ENCODE measurements at places on chromosomes 7 and 10.
A peak's percentile ranks its signal among the peaks of the same experiment; 100 is the strongest.

- no peak for DNase-seq
These were observed 13.6 kb downstream of the SPOCK2 start for GRCh38 chr10:72074574-72075375.

GRCh38 chr10:69315100-69315542 is 36.8 kb downstream of the HK1 start:
- DNase-seq = no peak

DNA sequence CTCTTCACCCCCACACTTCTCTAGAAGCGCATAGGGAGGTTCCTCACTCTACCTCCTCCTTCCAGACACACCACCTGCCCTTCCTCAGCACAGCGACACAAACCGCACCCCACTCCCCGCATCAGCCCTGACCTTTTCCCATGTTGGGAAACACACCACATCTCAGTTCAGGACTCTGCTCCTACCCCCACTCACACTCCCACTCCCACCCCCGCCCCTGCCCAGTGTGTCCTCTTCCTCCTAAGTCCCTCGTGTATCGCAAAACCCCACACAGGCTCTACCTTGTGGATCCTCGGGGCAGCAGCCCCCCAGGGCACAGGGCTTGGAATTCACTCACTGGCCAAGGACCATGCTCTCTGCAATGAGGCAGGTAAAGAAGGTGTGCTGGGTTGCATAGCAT is 4.2 kb upstream of the AOC1 start:
- no peak for DNase-seq

- no peak for DNase-seq
These were observed 109.8 kb downstream of the INPP5A start for GRCh38 chr10:132647424-132647823.

- DNase-seq = no peak
These were observed 7.5 kb upstream of the SND1 start for GRCh38 chr7:127644484-127644883.

GRCh38 chr7:32163141-32163806 is 93.1 kb upstream of the PDE1C start:
- DNase-seq = no peak

DNA sequence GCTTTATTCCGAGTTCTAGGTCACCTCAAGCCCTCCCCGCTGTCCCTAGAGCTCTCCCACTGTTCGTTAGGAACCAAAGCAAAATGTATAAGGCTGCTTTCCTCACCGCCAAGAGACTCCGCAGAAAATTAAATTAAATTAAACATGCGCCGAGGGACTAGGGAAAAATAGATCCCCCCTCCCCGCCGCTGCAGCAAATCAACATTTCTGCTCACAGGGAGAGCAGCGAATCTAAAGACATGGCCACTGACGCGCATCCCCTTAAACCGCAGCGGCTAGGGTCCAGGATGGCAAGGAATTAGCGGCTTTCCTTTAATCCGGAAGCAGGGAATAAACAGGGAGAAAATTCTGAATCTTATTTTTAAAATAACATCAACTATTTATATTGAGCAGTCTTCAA is 7.6 kb downstream of the SP8 start:
- DNase-seq = no peak

GRCh38 chr7:94190599-94191061 is 186.5 kb upstream of the BET1 start:
- no peak for DNase-seq

DNA sequence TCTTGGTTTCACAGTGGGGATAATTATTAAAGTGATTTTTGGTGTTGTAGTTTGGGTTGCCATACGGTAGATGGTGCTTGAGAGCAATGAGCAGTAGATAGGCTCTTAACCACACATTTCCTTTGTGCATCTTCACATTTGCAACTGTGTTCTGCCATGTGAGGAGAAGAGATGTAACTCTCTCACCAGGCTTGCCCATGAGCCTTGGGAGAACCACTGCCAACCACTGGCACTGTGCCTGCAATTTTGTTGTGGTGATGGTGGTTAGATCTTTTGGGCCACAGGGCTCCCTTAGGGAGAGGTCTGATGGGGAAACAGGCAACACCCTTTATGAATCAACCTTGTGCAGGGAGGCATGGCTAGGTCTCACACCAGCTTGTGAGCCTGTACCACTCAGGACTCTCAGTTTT is 204.3 kb downstream of the CCDC7 start:
- peak; percentile 27 for DNase-seq

- DNase-seq = no peak
These were observed 109.2 kb downstream of the STRA8 start for GRCh38 chr7:135342887-135343286.

DNA sequence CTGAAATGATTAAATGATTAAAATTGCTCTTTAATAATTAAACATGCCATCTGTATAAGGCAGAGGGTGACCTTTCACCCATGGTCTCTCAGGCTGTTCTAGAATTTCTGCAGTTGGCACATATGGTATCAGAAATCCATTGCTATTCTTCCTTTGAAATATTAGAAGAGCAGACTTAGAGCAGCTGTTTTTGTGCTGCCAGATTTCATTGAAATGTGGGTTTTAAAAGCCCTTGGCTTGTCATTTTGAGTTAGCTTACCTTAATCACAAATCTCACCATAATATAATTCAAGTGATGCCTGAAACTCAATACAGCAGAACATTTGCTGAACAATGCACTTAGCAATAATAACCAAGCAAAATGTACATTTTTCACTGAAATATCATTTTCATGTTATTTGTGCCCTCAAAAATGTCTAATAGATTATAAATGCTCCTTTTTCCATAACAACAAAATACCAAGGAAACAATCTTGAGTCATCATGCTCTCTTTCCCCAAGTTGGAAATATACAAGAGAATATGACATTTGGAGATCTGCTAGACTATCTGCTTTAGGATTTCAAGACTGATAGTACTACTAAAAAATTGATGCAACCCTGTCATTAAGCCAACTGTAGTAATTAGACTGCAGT is 16.1 kb upstream of the PTTG1IP2 start:
- DNase-seq = no peak

GRCh38 chr10:94521276-94522250 is 24.0 kb upstream of the HELLS start:
- no peak for DNase-seq

DNA sequence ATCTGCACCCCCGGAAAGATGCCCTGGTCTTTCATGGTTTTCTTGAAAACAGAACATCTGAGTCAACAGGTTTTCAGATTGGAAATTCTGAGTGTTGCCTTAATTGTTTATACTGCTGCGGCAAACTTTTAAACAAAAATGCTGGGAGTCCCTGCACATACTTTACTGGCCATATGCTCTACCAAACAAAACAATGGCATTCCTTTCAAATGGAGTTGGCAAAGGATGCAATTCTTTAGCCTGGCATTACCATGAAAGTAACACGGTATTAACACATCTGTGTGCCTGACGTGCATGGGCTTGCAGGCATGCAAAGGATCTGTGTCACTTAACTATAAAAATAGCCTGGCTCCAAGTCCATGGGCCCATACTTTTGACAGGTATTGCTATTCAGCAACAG is 4.2 kb downstream of the INHBA start:
- no peak for DNase-seq

DNA sequence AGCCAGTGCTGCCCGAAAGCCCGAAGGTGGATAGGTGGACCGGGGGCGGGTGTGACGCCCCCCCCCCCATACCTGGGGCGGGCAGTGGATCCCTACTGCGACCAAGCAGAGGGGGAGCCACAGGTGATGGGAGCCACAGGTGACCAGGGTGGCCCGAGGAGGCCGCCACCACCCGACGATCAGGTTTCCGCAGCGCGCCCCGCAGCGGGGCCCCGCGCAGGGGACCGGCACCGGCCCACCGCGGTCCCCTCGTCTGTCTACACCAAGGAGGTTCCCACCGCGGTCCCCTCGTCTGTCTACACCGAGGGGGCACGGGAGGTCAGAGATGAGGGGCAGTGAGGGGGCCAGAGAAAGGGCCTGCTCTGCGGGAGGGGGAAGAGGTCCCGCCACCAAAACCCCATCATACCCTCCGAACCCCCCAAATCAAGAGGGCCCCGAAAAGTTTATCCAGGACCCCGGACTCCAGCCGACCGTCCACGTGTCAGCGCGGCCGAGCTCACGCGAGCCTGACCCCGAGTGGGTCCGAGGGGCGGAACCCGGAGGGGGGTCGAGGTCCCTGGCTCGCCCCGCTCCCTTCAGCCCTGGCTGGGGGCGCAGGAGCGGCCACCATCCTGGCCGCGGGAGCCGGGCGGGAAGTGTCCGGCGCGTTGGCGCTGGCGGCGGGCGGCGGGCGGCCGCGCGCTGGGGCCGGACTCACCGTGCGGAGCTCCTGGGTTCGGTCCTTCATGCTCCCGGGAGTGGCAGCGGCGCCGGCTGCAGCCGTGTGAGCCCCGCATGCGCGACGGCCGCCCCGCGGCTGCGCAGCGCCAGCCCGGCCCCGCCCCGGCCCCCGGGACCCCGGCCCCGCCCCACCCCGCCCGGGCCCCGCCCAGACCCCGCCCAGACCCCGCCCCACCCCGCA is at the start of gene STX1A:
STX1A (minus strand) TSS at position 765 of the 901 bp plus-strand sequence; CDS start at position 727, 38 bp downstream.
- peak; percentile 79 for DNase-seq

DNA sequence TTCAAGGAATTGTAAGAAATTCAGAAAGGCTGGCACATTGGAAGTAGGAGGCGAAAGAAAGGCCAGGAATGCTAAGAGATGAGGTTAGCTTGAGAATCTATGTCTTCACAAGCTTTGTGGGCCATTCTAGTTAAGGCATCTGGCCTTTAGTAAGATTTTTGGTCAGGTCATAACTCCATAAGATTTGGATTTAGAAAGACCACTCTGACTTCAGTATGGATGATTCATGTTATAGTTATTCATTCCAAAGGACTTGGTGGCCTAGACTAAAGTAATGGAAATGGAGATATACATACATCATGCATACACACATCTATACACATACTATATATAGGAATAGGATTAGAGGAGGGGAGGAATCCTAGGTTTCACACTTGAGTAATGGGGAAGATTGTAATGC is 77.5 kb downstream of the SEPTIN7 start:
- no peak for DNase-seq

- DNase-seq = no peak
These were observed 136.0 kb downstream of the EPC1 start for GRCh38 chr10:32211046-32211363.

DNA sequence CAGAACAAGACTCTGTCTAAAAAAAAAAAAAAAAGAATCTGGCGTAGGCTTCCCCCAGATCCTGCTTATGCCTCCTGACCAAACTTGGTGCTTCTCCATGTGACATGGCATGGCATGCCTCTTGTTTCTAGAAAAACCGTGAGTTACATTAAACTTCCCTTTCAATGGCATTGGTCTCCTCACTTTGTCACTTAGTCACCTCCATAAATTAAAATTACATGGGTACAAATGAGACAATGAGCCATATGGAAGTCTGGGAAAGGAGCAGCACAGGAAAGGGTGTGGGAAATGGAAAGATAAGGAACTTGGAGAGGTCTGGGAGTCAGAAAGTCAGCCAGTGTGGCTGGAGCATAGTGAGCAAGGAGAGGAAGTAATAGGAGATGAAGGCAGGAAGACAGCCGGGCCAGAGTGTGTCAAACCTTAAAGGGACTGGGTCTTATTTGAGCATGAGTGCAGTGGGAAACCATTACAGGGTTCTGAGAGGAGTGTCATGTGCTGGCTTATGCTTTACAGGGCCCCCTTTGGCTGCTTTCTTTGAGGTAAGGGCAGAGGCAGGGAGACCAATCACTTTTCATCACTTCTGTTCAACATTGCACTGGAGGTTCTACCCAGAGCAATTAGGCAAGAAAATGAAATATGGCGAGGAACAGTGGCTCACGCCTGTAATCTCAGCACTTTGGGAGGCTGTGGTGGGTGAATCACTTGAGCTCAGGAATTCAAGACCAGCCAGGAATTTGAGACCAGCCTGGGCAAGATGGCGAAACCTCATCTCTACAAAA is 21.3 kb upstream of the ZMIZ2 start:
- DNase-seq = no peak

- no peak for DNase-seq
These were observed 79.5 kb upstream of the SVIL start for GRCh38 chr10:29714096-29714874.

- DNase-seq = no peak
These were observed 145.0 kb downstream of the LRRC4 start for GRCh38 chr7:127886248-127886647.

- no peak for DNase-seq
These were observed 75.5 kb downstream of the GRID1 start for GRCh38 chr10:86290933-86291615.

DNA sequence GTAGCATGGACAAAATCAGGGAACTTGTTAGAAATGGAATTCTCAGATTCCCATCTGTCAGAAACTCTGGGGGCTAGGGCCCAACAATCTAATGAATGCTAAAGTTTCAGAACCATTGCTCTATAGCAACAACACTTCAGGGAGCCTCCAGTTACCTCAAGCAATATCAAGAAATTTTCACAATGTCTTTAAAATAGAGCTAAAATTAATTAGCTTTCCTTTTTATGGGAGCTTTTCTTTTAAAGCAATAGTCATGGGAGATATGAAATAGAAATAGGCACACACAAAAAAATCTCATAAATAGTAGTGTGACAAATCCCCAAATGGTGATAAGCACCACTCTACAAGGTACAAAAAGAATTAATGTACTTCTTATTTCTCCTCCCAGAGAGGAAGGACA is 80.9 kb downstream of the AASS start:
- no peak for DNase-seq

All from CD4-positive, alpha-beta T cell treated with Interleukin-12 subunit alpha and Interleukin-12 subunit beta, for 1 hour (primary cell).